Right renal cortex interstitium (tissue), 3 donors: ENCODE measurements at places on chromosomes 5 and 9. TPM values are rescaled to one million over a fixed set of nuclear protein-coding genes. Genes with fewer than 3 reads are reported as not detected.

GRCh38 chr9:81002242-81002641 is 687.1 kb downstream of the TLE1 start:
- DNase-seq = no peak

GRCh38 chr5:68376935-68377334 is 161.4 kb downstream of the PIK3R1 start:
- DNase-seq = no peak

GRCh38 chr9:34179213-34180136 is 632 bp downstream of the UBAP1 start:
- no peak for DNase-seq

DNA sequence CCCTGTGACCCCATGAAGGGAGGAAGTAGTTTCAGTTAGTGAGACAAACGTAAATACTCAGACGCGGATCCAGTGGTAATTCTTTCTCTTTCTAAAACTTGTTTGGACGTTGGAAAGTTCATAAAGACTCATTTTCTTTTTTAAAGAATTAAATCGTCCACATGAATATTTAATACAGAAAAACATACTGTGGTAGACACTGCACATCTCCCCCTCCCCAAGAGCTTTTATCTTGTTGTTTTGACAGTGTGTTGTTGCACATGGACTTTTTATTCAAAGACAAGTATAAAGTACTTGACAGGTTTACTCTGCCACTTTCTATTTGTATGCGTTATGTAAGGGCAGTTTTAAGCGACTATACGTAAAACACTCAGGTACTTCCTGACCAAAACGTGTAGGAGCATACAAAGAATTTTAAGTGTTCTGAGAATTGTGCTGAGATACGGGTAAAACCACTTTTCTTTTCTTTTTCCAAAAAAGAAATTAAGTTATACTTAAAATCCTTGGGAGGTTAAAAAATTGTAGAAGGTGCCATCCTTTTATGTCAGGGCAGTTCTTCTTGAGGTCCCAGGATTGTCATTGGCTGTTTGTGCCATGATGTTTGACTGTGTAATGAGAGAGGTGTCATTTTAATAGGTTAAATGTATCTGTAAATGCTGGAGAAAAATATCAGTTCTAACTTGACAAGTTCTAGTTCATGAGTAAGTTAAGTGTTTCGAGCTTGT is 1.3 kb downstream of the NIPBL start:
- no peak for DNase-seq

GRCh38 chr5:75048457-75048953 is 3.9 kb downstream of the GCNT4 start:
- no peak for DNase-seq

- DNase-seq = peak; percentile 6
Observed at GRCh38 chr9:125241863-125242739, 958 bp upstream of the HSPA5 start.

- peak; percentile 45 for DNase-seq
Observed at GRCh38 chr5:103258957-103259704, 568 bp downstream of the MACIR start.

GRCh38 chr5:4553130-4553529 is 587.0 kb upstream of the ADAMTS16 start:
- DNase-seq = no peak

- DNase-seq = no peak
Observed at GRCh38 chr5:55451976-55452375, 82.8 kb downstream of the PLPP1 start.

- DNase-seq = no peak
Observed at GRCh38 chr5:66742083-66742895, 146.1 kb downstream of the MAST4 start.

GRCh38 chr9:113356686-113357292 is 7.4 kb downstream of the BSPRY start:
- no peak for DNase-seq

- DNase-seq = no peak
Observed at GRCh38 chr9:99385814-99386279, 163.8 kb downstream of the SEC61B start.

DNA sequence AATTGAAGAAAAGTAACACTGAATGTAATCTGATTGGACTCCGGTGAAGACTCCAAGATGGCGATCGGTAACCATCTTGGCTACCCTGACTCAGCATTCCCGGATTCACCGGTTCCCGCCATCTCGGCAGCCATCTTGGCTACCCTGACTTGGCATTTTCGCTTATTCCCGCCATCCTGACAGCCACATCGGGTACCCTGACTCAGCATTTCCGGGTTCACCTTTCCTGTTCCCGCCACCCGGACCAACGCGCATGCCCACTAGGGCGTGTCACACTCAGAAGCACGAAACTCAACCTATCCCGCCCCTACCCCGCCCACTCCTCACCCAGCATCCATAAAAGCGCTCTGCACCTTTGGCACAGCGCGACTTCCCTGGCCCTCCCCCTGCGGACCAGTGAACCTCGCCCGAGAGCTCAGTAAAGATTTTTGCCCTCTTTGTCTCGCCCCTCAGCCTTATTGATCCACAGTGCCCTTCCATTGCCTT is 17.2 kb downstream of the SPTLC1 start:
- DNase-seq = peak; percentile 65

DNA sequence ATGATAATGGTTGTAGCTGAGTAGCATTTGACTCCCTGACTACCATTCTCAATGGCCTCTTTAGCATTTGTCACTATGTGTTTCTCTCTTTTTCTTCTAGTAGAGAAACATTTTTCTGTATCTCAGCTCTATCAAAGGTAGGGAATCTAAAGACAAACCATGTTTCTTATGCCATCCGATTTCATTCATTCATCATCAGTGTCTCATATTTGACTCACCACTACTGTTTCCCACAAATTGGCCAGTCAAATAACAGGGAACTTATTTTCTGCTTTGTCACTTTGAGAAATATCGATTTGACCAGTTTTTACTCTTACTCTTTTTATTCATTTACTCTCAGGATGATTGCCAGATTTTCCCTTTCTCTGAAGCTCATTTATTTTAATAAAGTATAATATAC is 282.3 kb downstream of the TMEM167A start:
- DNase-seq = no peak

DNA sequence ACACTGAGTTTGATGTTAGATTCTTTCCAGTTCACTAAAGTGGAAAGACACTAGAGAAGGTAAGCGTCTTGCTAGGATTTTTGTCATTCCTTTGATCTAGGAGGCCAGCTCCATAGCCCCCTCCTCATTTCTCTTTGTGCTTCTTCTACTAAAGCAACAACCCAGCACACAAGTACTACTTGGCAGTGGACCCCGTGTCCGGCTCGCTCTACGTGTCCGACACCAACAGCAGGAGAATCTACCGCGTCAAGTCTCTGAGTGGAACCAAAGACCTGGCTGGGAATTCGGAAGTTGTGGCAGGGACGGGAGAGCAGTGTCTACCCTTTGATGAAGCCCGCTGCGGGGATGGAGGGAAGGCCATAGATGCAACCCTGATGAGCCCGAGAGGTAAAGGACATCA is 76.6 kb upstream of the WWC1 start:
- DNase-seq = no peak

- no peak for DNase-seq
Observed at GRCh38 chr5:52880541-52880940, 92.8 kb downstream of the ITGA1 start.

GRCh38 chr5:160369990-160370712 is at the start of gene C1QTNF2:
Gene C1QTNF2 (minus strand): TSS chr5:160370626. CDS start chr5:160355011, 15,615 bp downstream.
- no peak for DNase-seq

GRCh38 chr5:170611449-170612090 is 107.8 kb downstream of the KCNIP1 start:
- DNase-seq = no peak

- DNase-seq = no peak
Observed at GRCh38 chr9:131039129-131039954, 30.4 kb downstream of the LAMC3 start.

DNA sequence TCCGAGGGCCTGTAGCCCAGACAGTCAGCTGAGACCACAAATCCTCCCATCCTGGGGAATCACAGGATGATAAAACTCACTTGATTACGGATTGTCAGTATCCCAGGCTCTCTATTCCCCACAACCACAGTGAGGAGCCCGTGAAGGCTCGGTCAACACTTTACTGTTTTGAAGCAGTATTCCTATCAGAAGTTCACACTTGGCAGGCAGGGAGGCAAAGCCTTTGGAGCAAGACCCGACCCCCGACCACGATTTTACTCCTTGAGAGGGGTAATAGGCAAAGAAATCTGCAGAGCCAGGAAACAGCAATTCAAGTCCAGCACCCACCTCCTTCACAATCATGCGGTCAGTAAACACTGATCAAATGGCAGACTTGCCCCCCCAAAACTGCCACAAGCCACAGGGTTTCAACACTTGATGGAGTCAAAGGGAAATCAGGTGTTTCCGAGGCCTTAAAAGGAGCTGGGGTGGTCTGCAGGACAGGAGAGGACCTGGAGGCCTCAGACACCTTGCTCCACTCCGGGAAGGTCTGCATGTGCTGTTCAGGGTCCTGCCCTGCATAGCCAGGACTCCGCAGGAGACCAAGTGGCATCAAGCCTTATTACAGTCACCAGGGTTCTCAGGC is 25.2 kb downstream of the BICD2 start:
- DNase-seq = no peak

DNA sequence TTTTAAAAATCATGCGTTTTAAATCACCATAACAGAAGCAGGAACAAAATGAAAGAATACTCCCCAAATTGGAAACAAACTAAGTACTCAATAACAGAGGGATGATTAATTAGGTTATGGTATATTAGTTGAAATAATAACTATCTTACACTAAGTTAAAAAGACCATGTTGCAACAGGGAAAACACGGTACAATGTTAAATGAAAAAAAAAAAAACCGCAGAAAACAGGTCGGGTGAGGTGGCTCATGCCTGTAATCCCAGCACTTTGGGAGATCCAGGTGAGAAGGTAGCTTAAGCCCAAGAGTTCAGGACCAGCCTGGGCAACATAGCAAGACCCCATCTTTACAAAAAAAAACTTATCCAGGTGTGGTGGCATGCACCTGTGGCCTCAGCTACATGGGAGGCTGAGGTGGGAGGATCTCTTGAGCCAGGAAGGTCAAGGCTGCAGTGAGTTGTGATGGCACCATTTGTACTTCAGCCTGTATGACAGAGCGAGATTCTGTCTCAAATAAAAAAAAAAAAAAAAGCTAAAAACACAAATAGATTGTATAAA is 2.4 kb upstream of the PTPN3 start:
- no peak for DNase-seq

DNA sequence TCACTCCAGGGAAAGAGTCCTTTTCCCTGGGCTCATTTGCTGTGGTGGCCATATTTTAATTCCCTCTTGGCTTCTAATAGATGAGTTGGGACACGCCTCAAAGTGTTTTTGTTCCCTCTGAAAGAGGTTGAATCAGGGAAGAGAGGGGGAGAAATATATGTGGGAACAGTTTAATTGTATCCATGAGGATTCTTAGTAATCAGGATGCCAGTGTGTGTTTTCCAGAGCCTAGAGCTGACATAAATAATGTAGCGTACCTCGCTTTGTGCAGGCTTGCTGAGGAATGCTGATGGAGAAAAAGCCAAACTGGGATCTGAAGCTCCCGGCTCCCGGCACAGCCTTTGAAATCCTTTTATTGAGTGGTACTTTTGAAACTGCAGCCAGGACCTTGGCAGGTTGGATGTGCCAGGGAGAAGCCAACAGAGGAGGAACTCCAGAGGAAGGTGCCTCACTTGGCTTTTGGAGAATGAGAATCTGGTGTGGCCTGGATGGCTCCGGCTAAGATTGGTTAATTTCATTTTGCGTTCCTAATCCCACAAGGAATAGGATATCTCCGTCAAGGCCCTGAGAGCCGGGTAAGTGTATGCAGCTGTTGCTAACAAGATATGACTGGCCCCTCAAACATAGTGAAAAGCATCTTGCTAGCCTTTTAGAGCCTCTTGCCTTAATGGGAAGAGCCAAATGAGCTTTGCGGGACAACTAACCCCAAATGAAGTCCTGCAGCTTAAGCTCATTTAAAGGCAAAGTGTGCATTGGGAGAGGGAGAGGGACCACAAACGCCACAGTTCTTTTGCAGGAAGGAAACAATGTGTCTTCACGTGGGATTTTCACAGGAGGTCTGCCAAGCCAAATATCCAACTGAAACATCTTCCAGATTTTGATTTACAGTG is 471.1 kb upstream of the WWC1 start:
- no peak for DNase-seq

DNA sequence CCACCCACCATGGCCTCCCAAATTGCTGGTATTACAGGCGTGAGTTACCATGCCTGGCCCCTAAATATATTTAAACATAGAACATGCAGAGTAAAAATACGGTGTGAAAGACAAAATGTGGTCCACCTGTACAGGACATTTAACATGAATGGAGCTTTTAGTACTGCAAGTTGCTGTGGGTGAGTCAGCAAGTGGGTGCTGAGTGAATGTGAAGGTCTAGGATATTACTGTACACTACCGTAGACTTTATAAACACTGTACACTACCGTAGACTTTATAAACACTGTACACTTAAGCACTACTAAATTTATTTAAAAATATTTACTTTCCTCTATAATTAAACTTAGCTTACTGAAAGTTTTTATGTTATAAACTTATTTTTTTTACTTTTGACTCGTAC is 317.8 kb downstream of the PRDM9 start:
- no peak for DNase-seq

- no peak for DNase-seq
Observed at GRCh38 chr9:90097237-90097636, 492.4 kb downstream of the GADD45G start.

DNA sequence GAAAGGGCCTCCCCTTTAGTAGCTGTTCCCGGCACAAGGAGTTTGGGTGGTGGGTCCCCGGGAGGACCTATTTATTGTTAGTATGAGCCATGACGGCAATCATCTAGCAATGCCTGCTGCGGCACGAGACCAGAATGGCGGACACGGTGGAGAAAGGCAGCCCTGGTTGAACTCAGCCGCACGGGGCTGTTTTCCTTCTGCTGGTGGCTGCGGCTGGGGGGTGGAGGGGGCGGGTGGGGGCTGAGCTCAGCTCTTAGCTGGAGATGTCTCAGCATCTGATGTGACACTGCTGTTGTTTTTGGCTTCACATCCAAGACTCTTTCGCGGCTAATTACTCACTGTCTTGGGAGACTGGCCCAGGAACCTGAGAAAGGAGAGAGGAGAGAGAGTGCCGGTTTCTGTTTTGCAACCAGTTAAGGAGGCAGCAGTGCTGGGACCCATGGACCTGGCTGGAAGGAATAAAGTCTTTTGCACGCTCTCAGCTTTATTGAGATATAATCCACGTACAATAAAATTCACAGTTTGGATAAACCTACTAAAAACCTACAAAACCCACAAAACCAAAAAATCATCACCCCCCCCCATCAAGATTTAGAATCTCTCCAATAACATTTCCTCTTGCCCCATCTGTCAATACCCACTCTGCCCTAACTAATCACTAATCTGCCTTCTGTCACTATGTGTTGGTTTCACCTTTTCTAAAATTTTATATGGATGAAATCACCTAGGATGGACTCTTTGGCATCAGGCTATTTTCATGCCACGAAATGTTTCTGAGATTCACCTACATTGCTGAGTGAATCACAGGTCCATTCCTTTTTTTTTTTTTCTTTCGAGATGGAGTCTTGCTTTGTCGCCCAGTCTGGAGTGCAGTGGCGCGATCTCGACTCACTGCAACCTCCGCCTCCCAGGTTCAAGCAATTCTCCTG is 81.8 kb upstream of the NEURL1B start:
- peak; percentile 74 for DNase-seq

CD74 gene
- 272 TPM for polyA plus RNA-seq

C9 gene
- 0.50 TPM for polyA plus RNA-seq

TSSK1B gene
- polyA plus RNA-seq = not detected

MYMK gene
- not detected for polyA plus RNA-seq

SLC6A18 gene
- 0.31 TPM for polyA plus RNA-seq

PCDHB2 gene
- polyA plus RNA-seq = 7.9 TPM

OR2V2 gene
- polyA plus RNA-seq = not detected

PCDHB10 gene
- 5.6 TPM for polyA plus RNA-seq

BHMT gene
- polyA plus RNA-seq = 385 TPM

KIF12 gene
- 148 TPM for polyA plus RNA-seq

MARCOL gene
- polyA plus RNA-seq = not detected

GABRA1 gene
- polyA plus RNA-seq = not detected
